Left renal cortex interstitium (tissue), 4 donors: ENCODE measurements at places on chromosomes 2 and 18. TPM values are rescaled to one million over a fixed set of nuclear protein-coding genes. Genes with fewer than 3 reads are reported as not detected.

Gene ADAM23
- 3.0 TPM for polyA plus RNA-seq

Gene TBC1D8
- polyA plus RNA-seq, result 43.6 TPM

Gene KCNG2
- polyA plus RNA-seq, result 0.24 TPM

Gene CNTNAP5
- not detected for polyA plus RNA-seq

Gene FNDC4
- polyA plus RNA-seq, result 9.4 TPM

Gene VIL1
- polyA plus RNA-seq, result 20.6 TPM

Gene SNORC
- polyA plus RNA-seq, result 0.92 TPM

Gene IL1RL2
- polyA plus RNA-seq, result 1.1 TPM
